Effector CD8-positive, alpha-beta T cell (primary cell): ENCODE measurements at places on chromosomes 4 and X.

DNA sequence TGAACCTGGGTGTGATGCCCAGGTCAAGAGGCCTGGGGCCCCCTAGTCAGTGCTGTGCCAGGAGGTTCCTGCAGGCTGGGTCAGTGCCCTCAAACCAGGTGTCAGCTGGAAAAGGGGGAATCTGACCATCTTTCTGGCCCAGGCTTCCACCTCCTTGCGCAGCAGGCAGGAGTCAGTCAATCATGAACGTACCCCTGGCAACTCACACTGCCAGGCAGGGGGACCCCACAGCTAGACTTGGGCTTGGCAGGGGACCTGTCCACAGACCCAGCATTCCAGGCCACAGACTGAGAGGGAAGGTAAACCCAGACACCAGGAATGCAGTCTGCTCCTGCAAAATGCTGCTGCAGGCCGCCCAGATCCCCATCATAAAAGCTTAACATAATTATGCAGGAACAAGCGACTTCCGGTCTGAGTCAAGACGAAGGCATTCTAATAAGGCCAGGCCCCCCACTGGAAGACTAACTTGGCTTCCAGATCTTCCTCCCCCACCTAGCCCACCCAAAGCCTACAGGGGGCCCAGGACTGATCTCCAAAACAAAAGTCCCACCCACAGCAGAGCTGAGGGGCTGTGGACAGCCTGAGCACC, 156.3 kb downstream of the BCOR start:
- no peak for DNase-seq

GRCh38 chr4:183871581-183871980, 33.5 kb upstream of the STOX2 start:
- DNase-seq, result no peak

DNA sequence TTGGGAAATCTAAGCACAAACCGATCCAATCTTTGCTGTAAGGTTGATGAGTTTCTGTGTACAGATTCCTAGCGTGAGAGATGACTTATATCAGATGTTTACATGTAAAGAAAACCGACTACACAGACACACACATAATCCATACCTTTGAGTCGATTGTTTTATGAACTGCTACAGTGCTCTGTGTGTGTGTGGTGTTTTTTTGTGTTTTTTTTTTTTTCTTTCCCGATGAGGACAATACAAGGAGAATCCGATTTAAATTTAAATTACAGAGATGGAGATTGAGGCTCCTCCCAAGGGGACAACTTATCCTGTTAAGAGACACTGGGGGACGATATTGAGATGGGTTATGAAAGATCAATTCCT, 461 bp upstream of the SLC9A6 start:
- DNase-seq, result no peak

GRCh38 chr4:36675436-36675835, 394.0 kb downstream of the DTHD1 start:
- DNase-seq, result no peak

- no peak for DNase-seq
Measured at GRCh38 chr4:2809610-2810180, 16.8 kb downstream of the SH3BP2 start.

- DNase-seq, result no peak
Measured at GRCh38 chr4:3708103-3708510, 58.1 kb upstream of the ADRA2C start.
